Hematopoietic multipotent progenitor cell treated with erythropoietin and hydrocortisone succinate and interleukin-3 and kit ligand, for 17 days (in vitro differentiated cells): ENCODE measurements at places on chromosomes 2 and 18.

- DNase-seq: no peak
Measured at GRCh38 chr18:22493940-22494339, 76.2 kb upstream of the CTAGE1 start.

DNA sequence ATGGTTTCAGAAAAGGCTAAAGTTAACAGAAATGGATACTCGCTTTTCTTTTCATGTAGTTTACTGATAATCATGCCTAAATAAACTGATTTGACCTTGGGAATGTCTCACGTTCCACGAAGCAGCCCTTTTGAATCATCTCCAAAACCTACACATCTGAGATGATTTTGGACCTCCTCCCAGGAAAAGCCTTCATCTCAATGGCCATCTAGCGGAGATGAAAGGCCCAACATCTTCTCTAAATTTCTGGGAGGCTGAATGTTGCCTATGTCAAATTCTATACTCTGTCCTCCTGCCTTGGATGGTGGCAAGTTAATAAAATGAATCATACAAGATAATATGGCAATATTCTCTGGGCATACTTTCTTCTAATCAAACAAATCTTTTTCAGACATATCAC lies 448.5 kb downstream of the ZEB2 start:
- no peak for DNase-seq

DNA sequence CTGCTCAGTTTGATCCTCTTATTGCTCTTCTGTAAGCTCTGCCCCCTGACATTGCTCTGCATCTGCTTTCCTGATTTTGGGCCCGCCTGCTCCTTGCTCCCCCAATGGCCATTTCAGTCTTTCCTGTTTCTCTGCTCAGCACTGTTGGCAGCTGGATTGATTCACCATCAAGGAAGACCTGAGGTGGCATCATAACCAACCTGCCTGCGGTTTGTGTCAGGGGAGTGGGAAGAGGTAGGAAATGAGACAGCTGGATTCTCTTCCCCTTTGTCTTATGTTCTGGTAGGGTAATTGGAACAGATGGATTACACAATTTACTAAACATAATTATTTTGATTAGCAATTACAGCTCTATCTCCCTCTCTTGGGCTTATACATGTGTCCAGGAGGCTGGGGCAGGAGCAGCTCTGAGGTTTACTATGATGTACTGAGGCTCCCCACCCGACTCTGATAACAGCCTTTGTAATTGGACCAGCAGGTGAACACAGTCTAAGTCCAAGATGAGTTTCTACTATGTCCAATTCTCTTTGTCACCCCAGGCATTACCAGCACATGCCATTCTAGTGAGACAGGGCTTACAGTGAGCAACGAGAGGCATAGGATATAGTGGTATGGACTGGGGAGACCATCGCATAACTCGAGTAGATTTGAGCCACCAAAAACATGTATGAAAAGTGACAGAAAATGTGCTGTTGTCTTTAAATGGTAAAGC lies 151.8 kb upstream of the MMADHC start:
- no peak for DNase-seq

DNA sequence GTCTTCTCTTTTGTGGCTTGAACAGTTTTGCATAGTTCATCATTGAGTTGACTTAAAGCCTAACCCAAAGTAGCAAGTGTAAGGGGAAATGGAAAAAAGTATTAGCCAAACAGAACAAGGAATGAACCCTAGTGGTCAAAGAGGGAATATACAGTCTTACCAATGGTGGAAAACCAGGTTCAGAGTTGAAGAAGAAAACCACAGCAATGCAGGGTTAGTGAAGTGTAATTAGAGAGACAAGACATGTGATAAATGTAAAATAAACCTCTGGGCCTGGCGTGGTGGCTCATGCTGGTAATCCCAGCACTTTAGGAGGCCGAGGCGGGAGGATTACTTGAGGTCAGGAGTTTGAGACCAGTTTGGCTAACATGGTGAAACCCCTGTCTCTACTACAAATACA lies 2.4 kb downstream of the TTN start:
- no peak for DNase-seq
